ENCODE measurements at places on chromosomes 4 and X. TPM values are rescaled to one million over a fixed set of nuclear protein-coding genes. Genes with fewer than 3 reads are reported as not detected.

- DNase-seq = no peak
These were observed 1375.3 kb downstream of the PCDH18 start for GRCh38 chr4:136156947-136157346.

DNA sequence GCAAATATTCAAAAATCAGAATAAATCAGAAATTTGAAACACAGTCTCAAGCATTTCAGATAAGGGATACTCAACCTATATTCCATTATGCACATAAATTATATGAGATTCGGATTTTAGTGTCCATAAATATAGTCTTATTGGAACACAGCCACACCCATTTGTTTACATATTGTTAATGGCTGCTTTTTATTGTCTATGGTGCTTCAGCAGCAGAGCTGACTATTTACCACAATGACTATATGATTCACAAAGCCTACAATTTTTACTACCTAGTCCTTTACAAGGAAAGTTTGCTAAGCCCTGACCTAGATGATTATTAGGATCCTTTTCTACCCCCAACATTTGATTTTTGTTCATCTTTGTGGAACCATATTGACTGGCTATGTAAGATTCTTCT is 63.9 kb downstream of the IL1RAPL1 start:
- no peak for DNase-seq

Gene NDUFC1
- polyA plus RNA-seq = 51.4 TPM

Gene ABRAXAS1
- 36.5 TPM for polyA plus RNA-seq

Gene BBS12
- 3.1 TPM for polyA plus RNA-seq

Gene TACC3
- 22.1 TPM for polyA plus RNA-seq

Gene ANXA5
- 258 TPM for polyA plus RNA-seq

- DNase-seq = no peak
These were observed 106.9 kb upstream of the MID1IP1 start for GRCh38 chrX:38694394-38694793.
